ENCODE measurements at places on chromosomes 2 and 18.

DNA sequence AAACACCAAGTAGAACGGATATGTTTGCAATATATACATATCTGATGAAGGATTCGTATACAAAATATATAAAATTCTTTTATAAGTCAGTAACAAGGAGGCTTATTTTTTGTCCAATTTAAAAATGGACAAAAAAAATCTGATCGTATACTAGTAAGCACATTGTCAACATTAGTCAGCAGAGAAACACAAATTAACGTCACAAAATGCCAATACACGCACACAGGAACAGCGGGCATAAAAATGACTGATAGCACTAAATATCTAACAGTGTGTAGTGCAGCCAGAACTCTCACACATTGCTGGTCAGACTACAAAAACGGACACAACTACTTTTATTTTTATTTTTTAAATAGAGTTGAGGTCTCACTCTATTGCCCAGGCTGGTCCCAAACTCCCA, 69.5 kb downstream of the LAMA1 start:
- no peak for DNase-seq

- no peak for DNase-seq
Measured at GRCh38 chr18:42001801-42002200, 46.8 kb downstream of the PIK3C3 start.

DNA sequence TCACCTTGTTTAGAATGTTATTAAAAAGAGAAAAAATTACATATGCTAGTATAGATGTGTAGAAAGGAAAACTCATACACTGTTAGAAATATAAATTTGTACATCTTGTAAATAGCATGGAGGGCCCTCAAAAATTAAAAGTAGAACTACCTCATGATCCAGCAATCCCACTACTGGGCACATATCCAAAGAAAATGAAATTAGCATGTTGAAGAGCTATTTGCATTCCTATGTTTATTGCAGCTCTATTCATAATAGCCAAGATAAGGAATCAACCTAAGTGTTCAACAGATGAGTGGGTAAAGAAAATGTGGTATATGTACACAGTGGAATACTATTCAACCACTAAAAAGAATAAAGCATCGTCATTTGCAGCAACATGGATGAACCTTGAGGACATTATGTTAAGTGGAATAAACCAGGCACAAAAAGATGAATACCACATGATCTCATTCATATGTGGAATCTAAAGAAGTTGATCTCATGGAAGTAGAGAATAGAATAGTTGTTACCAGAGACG, 251.5 kb upstream of the THUMPD2 start:
- DNase-seq = no peak

DNA sequence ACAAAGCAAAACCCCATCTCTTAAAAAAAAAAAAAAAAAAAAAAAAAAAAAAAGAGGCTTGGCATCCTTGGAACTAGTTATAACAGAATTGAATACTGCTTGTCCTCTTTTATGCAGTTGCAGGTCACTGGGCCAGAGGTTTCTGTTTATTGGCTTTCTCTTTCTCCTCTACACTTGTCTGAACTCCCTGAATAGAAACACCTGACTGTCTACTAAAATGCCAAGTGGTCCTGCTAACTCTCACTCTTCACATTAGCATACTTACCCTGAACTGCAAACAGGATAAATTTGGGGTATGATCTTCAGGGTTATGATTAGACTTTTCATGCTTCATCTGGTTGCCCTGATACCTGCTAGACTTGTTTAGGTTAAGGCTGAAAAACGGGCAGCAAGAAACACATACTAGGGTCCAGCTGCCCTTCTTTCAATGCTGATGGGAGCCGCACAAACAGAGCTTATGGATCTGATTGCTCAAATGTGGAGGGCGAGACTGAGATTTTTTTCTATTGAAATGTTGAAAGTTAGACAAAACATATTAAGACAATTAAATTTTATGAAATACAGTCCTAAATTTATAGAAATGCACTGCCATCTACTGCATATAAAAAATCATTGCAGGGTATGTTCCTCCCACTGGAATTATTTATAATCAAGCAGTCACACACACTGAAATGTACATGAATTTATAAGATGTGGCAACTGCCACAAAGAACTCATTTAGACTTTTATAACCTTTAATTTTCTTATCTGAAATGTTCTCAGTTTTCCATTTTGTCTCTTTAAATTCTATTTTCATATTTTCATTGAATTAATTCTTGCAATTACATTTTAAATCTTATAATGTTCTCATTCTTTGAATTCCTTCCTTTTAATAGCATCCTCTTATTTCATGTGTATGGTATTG, 40.8 kb downstream of the GTF3C3 start:
- DNase-seq = no peak

- DNase-seq = no peak
Measured at GRCh38 chr18:57569133-57569532, 17.4 kb downstream of the FECH start.

DNA sequence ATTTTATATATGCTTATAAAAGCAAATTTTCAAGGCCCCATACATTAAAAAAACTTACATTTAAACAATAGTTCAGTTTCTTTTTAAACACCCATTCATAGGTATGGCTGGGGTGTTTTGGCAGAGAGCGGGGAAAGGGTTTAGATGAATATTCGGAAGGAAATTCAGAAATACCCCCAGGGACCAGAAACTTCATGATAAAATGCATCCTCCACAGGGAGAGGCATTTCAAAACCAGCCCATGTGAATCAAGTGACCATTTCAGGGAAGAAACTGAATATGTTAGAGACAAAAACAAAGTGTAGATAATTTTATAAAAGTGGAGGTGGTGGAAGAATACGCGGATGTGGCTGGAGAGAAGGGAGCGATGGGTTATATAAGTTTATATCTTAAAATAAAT, 327.1 kb downstream of the TGIF1 start:
- DNase-seq = no peak

GRCh38 chr2:32008805-32009515, 1.8 kb downstream of the MEMO1 start:
- DNase-seq = no peak

DNA sequence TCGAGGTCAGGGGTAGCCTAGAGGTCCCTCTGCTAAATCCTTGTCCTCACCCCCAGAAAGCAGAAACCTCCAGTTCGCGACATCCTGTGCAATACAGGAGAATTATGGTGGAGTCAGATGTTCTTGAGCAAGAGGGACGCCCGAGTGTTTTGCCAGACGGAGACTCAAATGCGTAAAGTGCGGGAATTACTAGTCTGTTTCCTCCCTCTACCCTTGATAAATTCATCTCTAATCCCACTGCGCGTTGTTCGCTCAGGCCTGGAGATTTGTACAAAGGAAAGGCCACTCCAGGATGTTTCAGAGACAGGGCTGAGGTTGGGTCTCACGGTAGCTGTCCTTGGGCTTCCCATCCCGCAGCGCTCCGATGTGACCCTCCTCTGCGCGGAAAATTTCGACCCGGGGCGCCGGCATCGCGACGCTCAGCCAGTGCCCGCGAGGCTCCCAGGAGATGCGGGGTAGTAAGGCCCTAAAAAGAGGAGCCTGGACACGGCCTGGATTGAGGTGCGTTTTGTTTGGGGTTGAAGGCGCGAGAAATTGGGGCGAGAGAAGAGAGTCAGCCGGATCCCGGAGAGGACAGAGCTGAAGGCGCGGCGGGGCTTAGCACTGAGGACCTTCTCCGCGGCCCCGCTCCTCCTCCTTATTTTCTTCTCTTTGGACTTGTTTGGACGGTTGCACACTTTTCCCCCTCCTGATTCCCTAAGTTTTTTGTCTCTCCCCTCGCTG, 2.6 kb upstream of the NEUROD1 start:
- no peak for DNase-seq

GRCh38 chr2:156031121-156031520, 301.4 kb downstream of the NR4A2 start:
- DNase-seq = no peak

GRCh38 chr2:172997031-172997430, 78.6 kb upstream of the MAP3K20 start:
- no peak for DNase-seq

- DNase-seq = no peak
Measured at GRCh38 chr2:235521844-235522243, 28.0 kb downstream of the AGAP1 start.

DNA sequence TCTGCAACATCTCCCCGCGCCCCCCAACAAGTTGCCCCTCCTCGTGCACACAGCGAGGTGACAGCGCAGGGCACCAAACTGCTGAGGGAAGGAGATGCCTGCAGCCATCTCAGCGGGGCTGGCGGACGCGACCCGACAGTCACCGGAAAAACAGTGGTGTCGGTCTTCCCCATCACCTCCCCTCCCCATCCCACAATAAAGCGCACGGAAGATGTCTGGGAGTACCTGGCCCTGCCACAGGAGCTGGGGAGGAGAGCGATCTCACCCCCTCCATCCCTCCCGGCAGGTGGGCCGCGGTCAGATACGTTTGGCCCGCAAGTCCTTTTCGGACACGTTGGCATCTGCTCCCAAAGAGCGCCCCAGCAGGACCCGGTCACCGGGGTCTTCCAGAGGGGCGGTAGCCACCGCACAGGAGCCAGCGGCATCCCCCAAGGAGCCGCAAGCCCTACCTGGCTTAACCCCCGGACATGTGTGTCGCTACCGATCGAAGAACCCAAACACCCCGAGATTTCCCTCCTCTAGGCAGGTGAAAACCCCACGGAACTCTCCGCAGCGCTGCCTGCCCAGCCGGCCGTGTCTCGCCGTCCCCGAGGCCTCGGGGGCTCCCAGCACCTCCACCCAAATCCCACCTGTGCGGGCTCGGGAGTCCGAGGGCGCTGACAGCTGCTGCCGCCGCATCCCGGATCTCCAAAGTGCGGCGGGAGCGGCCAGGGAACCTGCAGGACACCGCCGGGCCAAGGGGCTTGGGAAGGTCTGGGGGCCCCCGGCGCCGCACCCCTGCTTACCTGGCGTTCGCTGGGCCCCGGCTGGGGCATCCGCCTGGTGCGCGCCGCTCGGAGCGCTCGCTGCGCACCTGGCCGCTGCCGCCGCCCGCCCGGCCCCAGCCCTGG, 657 bp downstream of the ATP8B1 start:
- DNase-seq = no peak

DNA sequence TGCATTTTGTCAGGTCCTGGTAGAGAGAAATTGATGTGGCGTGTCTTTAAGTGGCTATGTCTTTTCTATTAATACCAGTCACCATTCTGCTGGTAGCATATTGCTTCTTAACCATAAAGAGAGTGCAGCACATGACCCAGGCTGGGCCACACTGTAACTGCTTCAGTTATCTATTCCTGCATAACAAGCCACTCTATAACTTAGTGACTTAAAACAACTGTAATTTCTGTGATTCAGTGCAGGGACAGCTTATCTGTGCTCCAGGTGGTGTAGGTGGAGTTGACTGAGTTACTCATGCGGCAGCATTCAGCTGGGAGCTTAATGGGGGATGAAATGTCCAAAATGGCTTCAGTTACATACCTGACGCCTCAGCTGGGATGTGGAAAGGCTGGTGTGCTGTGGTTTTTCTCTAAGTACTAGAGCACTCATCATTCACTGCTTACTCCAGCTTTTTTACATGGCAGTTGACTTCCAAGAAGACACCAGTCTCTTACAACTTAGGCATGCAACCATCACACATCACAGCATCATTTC, 742.4 kb downstream of the SATB2 start:
- DNase-seq = no peak

DNA sequence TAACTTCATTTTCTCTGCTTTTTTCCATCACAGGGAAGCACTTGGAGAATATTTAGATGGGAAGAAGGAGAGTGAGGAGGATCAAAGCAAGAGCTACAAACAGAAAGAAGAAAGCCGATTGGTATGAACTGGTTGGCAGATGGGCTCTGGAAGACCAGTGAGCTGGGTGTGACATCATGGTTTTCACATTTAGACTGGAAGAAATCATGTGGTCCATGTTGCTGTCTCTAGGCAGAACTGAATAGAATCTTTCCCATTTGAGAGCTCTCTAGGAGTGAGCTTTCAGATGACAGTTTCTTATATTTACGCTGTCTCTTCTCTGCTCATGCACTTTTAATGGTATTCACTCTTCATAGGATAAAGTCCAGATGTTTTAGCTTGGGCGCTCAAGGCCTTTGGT, 12.6 kb downstream of the DRC1 start:
- DNase-seq = no peak

DNA sequence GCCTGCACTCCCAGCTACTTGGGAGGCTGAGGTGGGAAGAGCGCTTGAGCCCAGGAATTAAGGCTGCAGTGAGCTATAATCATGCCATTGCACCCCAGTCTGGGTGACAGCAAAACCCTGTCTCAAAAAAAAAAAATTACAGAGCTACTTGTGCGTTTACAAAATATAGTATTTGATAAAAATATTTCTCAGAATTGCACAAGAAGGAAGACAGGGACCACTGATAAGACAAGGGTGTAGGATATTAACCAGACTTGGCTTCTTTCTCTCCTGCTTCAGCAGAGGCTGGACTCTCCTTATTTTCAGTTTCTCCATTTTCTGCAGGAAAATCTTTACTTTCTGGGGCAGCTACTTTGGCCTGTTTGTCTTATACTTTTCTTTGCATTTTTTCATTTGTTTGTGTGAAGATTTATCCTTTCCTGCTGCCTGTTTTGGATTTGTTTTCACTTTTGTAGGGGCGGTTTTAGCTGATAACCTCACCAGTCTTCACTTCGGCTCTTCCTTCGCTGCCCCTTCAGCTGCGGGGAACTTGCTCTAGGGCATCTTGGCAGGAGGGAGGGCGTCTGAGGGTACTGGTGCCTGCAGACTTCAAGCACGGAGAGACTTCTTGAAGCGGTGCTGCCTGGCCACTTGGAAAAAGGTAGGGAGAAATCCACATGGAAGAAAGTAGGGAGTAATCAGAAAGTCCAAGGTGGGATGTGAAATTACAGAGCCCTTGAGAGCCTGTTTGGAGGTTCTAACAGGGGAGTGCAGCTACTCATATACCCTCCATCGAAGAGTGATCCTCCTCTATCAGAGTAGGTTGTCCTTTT, 14.9 kb upstream of the ZDBF2 start:
- no peak for DNase-seq

DNA sequence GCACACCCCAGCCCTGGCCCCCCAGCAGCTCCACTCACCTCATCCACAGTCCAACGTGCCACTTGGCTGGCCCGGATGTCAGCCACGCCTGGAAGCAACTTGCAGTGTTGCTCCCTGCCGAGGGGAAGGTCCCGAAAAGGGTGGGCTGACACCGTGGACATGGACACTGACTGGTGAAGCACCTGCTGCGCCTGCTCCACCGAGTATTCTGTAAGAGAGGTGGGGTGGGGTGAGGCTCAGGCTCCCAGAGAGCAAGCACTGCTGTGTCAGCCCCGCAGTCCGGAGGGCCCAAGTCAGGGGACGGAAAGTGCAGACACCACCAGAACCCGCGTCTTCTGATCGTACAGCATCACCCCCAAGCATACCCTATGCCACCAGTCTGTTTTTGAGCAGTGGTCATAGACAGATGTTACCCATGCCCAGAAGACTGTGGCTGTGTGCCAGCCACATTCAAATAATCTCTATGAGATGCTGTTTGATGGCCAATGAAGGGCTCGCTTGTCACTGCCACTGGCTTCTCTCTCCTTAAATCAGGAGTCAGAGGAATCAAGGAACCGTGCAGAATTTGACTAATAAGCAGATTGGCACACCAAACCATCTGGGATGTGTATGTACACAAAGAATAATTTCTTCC, 74.2 kb upstream of the TMEM200C start:
- no peak for DNase-seq
